ENCODE measurements at places on chromosomes 3 and 15.

- DNase-seq, result no peak
Measured at GRCh38 chr3:128351546-128351945, 115.1 kb downstream of the DNAJB8 start.

- no peak for DNase-seq
Measured at GRCh38 chr3:126266850-126267168, 86.4 kb upstream of the ALDH1L1 start.

DNA sequence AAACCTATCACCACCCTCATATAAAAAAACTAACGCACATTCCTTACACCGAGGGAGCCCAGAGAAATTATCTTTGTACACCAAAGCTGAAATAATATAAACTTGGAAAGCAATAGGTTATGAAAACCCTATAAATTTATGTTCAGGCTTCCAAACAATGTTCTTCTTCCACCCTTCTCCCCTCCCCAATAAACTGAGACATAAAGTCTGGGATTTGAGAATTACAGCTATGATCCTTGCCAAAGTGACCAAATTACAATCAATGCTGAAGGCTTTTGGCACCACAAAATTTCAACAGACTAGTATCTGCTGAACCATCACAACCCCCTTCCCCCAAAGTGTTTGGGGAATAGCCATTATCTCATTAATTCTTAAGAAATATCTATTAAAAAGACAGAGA lies 237.8 kb downstream of the FMN1 start:
- no peak for DNase-seq

DNA sequence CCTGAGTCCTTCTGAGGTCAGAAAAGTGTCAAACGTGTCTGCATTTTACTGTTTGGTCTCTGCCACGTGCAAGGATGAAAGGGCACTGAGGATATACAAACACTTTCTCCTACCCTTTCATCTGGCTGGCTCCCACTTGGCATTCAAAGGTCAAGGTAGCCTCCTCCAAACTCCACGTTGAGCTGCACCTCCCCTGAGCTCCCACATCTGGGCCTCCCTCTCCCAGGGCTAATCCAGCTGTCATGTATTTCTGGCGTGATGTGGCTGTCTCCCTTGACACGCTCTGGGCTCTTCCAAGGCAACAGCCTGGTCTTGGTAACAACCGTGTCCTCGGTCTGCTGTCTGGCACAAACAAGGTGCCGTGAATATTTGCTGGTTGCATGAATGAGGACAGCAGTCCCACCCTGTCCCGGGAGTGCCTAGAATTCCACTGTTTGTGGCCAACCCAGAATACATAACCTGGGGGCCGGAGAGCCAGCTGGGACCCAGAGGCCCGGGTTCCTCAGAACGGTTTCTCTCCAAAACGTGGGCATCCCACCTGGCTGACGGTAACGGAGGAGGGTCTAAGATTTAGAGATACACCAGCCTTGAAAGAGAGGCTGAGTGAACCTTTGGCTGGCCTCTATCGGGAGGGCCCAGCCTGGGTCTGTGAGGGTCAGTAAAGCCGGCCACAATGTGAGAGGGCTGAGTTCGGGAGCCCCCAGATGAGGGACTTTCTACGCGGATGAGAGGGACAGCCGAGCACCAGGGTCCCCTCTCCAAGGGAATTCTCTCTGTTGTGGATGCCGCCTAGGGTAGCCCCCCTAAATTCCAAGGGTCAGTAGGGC lies 767 bp downstream of the GLT8D1 start:
- DNase-seq, result no peak

Data from activated CD8-positive, alpha-beta memory T cell treated with anti-CD3 and anti-CD28 coated beads for 1 hour (primary cell).